CMK (cell line): ENCODE measurements at places on chromosomes 3 and 15.

DNA sequence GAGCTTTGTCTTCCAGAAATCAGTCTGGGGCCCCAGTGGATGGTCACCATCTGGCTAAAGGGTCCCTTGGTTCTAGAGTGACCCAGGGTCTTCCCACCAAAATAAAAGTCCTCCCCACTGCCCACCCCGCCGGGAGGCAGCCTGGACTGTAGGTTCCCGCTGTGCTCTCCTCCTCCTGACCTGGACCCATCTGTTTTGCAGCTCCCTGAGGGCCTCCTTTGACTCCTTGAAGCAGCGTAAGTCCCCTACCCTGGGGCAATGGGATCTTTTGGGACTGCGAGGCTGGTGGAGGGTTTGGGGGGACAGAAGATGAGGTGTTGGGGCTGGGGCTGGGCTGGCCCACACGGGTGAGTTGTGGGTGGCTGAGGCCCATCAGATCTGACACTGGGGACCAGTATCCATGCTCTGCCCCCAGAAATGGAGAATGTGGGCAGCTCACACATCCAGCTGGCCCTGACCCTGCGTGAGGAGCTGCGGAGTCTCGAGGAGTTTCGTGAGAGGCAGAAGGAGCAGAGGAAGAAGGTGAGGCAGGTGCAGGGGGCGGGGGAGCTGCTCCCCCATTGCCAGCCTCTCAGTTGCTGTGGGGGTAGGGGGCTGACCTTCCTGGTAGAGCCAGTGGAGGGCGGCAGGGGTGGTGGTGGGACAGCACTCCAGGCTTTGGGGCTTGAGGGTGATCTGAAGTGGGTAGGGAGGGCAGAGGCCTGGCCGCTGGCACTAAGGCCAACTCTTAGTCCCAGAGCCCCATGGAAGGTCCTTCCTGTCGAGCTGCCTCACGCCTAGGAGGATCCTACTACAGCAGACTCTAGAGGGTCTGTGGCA is 30.4 kb downstream of the PSTPIP1 start:
- DNase-seq, result no peak

- DNase-seq, result no peak
Observed at GRCh38 chr3:183538486-183538885, 17.0 kb downstream of the KLHL6 start.

GRCh38 chr3:80677796-80678195 is 910.0 kb upstream of the ROBO1 start:
- DNase-seq, result no peak

- no peak for DNase-seq
Observed at GRCh38 chr15:52193791-52194190, 2.6 kb upstream of the GNB5 start.

GRCh38 chr3:69748503-69748902 is 9.2 kb downstream of the MITF start:
- DNase-seq, result no peak

- no peak for DNase-seq
Observed at GRCh38 chr3:134377896-134378295, 3.6 kb upstream of the AMOTL2 start.

GRCh38 chr15:84599906-84600305 is 903 bp upstream of the ZSCAN2 start:
- no peak for DNase-seq

GRCh38 chr3:13093687-13094086 is 20.5 kb upstream of the IQSEC1 start:
- no peak for DNase-seq

- no peak for DNase-seq
Observed at GRCh38 chr3:13376091-13376490, 44.0 kb downstream of the NUP210 start.

GRCh38 chr3:94028093-94028837 is at the start of gene STX19:
Gene STX19, minus strand, starts transcription at chr3:94028597. Its CDS starts 13,328 bp downstream, at chr3:94015269.
- DNase-seq, result no peak

GRCh38 chr15:40053831-40054604 is 15.0 kb upstream of the SRP14 start:
- DNase-seq, result no peak

DNA sequence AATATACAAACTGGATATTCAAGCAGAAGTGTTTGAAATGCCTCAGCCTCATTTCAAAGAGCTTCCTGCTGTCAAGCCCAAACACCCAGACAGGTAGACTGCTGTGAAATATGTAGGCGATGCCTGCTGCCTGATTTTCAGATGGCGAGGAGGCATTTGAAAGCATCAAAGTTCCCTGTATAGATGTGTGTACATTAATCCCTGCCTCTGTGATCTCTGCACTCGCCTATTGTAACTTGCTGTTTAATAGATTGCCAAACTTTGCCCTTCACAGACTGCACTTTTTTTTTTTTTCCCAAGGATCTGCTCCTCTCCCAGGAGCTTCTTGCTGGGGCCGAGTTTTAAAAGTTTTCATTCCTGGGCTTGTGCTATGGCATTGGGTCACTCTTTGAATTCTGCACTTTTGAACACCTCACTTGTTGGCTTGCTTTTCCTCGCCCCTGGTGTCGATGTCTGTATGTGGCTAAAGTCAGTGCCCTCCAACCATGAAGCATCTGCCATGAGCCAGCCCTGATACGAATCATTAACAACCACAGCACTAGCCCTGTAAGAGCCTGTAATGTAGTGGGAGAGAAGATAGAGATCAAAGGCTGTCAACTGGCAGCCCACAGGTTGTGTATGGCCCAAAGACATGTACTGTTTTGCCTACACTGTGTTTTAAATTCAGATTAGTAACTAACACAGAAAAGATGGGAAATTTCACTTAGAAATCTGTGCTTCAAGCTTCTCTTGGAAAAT is 287.6 kb upstream of the ICE2 start:
- no peak for DNase-seq

DNA sequence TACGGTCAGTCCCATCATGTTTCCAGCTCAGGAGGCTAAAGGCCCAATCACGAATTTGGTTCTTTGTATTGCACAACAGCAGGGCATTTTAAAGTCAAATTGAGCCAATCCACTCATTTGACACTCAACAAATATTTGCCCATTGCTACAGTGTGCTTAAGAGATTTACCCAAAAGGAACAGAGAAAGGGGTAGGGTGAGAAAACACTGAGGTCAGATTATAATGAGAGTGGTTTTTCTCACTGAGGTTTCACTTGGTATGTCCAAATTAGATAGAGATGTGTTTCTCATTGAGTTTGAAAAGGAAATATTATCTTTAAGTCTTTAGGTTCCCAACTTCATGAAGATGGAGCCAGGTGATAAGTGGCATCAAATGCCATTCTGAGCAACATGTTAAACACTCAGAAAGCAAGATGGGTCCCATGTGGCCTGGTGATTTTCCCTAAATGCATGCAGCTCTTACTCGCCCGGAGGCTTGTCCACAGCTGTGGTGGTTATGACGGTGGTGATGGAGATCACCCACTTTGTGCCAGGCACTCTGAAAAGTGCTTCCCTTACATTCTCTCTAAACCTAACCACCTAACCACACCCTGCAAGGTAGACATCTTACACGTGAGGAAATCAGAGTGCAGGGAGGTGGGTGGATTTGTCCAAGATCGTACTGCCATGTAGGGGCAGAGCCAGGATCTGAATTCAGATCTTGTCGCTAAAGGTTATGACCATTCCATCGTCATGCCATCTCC is 31.2 kb upstream of the USP3 start:
- DNase-seq, result no peak

- no peak for DNase-seq
Observed at GRCh38 chr15:89364741-89365450, 30.3 kb upstream of the POLG start.

- no peak for DNase-seq
Observed at GRCh38 chr3:27623085-27623753, 98.9 kb downstream of the EOMES start.

GRCh38 chr3:30628205-30628900 is 22.0 kb downstream of the TGFBR2 start:
- DNase-seq, result no peak

DNA sequence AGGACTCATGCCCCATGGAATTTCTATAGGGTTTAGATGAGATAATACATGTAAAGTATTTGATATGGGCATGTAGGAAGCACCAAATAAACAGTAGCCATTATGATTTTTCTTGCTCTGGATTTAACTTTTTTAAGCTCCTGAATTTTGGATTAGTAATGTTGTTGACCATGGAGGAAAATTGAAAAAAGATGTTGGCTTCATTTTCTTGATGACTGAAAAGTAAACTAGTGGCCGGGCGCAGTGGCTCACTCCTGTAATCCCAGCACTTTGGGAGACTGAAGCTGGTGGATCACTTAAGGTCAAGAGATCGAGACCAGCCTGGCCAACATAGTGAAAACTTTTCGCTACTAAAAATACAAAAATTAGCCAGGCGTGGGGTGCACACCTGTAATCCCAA is 120.3 kb downstream of the PTPRG start:
- DNase-seq, result no peak

DNA sequence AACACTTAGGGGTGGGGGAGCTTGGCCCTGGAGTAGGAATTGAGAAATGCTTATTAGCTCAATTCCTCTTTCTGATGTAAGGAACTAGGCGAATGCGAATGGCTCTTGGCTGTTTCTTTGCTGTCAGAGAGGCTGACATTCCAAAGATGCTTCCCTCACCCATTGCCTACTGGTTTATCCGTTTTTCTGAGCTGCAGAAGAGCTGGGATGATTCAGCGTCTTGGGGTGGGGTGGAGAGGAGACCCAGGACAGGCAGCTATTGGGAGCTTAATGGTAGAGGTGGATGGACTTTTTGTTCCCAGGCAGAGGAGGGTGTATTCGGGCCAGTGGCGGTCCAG is 9.8 kb downstream of the PLEKHO2 start:
- DNase-seq, result no peak

GRCh38 chr3:33910031-33910430 is 111.6 kb downstream of the PDCD6IP start:
- no peak for DNase-seq

- no peak for DNase-seq
Observed at GRCh38 chr3:188212308-188212969, 58.5 kb downstream of the LPP start.

GRCh38 chr3:44926172-44926571 is 49.8 kb downstream of the ZDHHC3 start:
- no peak for DNase-seq

DNA sequence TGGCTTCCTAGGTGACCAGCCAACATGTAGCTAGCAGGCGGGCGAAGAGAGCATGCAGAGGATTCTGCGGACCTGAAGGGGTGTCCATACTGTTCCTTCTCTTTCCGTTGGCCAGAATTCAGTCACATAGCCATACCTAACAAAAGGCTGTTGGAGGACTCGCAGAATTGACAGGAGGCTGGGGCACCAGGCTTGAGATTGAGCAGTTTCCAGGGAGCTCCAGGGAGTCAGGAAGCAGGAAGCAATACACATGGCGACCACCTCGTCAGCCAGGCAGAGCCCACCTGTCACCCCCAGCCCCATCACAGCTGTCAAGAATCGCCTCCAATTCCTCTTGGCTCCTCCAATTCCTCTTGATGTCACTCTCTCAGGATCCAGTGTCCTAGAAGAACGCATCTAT is 13.2 kb upstream of the DNAJA4 start:
- DNase-seq, result no peak

DNA sequence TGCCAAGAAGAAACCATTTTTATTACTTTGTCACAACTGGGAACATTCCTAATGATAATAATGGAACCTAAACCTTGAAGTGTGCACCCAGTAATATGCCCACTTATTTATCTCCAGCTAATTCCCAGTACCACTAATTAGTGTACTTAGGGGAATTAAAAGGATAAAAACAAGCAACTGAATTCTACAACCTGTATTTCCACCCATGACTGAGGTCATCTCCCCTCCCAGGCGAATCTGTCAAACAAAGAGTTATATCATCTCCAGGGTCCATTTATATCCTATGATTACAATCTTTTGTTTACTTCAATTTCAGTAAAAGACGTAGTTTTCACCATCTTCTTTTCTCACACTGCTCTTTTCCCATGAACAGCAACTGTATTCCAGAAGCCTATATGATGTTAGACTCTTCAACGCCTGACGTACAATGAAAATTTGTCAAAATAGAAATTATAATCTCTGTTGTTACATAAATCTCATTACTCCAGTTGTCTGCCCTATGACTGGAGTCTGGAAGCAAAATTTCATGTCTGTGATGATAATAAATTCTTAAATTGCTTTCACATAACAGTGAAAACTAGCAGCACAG is 177.6 kb downstream of the GOLIM4 start:
- no peak for DNase-seq

- no peak for DNase-seq
Observed at GRCh38 chr15:71465131-71465955, 345.0 kb upstream of the NR2E3 start.

- DNase-seq, result no peak
Observed at GRCh38 chr3:163951397-163951987, 1126.8 kb downstream of the SI start.

GRCh38 chr3:94137377-94137776 is 74.5 kb downstream of the NSUN3 start:
- no peak for DNase-seq

GRCh38 chr3:22908989-22909507 is 294.1 kb upstream of the UBE2E2 start:
- no peak for DNase-seq

GRCh38 chr3:163159306-163159705 is 1662.7 kb downstream of the OTOL1 start:
- DNase-seq, result no peak

GRCh38 chr15:65790694-65791334 is 1.3 kb downstream of the DENND4A start:
- DNase-seq, result no peak

DNA sequence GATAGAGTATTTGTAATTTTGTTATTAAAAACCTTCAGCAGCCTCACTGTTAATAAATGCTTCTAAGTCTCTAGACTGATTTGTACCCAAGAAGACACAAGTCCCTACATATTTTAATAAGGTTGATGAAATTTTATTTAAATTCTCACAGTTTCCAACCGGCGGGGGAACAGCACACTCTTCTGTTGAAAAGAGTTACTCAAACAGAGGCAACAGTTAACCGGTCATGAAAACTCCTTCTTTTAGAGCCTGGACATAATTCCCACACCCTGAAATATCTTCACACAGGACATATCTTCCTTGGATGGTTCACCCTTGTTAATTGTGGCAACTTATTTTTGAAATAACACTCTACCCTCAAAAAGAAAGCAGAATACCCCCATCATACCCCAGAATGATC is 278.8 kb downstream of the FOXP1 start:
- DNase-seq, result no peak

DNA sequence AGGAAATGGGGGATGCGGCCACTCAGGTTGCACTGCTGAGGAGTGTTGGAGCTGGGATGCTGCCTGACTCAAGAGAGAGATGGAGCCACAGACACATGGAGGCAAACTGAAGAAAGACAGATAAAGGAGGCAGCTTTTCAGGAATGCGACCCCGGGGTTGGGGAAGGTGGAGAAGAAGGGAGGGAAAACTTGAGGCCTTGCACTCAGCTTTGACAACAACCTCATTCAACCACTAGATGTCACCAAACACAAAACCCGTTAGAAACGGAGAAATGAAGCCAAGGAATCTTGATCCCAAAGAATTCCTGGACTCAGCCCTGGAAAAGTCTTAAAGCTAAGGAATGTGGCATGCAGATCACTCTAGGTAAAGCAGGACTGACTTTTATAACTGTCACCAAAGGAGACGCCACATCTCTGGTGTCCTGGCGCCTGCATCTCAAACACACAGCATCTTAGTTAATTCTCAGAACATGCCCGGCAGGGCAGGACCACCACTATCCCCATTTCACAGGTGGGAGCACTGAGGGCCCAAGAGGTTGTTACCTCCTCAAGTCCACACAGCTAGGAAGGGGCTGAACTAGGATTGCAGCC is 59.6 kb upstream of the LMCD1 start:
- no peak for DNase-seq

- no peak for DNase-seq
Observed at GRCh38 chr15:26323566-26323965, 449.3 kb downstream of the GABRB3 start.
